SIG-M5 (cell line): ENCODE measurements at places on chromosomes 5 and 9.
A peak's percentile ranks its signal among the peaks of the same experiment; 100 is the strongest.

GRCh38 chr9:137234055-137234697, 3.5 kb downstream of the SLC34A3 start:
- DNase-seq, result no peak

- DNase-seq, result no peak
These were observed 69.1 kb downstream of the PPARGC1B start for GRCh38 chr5:149799119-149799623.

- DNase-seq, result no peak
These were observed 125.8 kb upstream of the SHB start for GRCh38 chr9:38194870-38195269.

- DNase-seq, result no peak
These were observed 5.8 kb downstream of the PAEP start for GRCh38 chr9:135567311-135567710.

DNA sequence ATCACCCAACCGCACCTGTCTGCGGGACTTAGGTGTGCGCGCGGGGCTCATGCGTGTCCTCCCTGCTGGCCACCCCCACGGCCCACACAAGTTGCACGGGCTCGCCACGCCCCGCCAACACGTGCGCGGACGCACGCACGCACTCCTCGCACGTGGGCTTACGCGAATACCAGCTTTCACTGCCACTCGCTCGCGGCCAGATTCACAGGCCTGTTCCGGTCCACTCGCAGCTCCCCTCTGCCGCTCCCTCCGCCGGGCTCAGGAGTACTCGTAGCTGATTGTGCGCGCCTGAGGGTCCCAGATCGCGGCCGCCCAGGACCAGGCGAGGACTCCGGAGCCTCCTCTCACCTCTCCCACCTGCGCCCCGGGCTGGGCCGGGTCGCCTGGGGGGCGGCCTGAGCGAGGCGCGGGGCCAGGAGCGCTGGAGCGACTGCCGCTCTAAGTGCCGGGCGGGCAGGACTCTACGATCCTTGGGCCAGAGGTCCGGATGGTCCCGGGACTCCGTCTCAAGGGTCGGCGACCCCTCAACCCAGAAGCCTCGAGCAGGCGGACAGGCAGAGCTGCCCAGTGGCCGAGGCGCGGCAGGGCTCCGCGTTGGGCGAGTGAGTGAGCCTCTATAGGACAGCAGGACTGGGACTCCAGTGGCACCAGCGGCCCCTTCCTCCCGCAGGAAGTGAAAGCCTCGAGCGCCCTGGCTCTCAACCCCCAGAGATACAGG, 3.4 kb downstream of the PCDHGC5 start:
- no peak for DNase-seq

- no peak for DNase-seq
These were observed 116.6 kb upstream of the ADAMTSL1 start for GRCh38 chr9:18357321-18357720.

DNA sequence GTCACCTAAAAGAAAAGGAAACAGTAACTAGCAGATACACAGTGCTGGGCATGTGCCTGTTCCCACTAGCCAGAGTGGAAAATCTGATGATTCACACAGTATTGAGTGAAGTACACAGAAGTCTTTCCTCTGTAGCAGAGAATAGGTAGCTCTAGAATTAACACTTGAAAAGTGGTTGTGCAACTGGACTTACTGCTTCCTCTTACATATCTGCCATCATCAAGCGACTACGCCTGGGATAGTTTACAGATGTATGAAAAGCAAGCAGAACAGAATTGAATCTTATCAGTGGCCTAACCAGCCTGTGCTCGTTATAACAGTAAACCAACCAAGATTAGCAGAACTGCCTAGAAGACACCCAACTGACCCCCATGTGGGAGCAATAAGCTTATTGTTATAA, 130.6 kb downstream of the DTWD2 start:
- peak; percentile 37 for DNase-seq
